ENCODE measurements at places on chromosomes 6 and 20.

DNA sequence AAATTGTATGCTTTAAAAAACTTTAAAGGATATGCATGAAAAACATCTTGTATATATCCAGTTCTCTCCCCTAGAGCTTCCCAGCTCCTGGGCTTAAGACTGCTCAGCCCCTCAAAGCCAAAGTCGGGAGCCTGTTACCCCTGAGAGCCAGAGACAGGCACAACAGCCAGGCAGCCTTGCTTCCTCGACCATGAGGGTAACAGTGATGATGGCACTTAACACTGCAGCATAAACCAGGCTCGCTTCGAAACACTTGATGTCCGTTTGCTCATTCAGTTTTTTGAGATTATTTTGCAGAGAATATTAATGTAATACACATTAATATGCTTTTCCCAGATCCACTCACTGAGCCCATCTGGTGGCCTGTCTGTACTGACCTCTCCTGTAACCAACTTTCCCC is 47.2 kb downstream of the RPP40 start:
- no peak overlapping the region for H3K4me3 ChIP-seq
- peaks cover 27% of the 10 kb centered on the region for H3K36me3 ChIP-seq
- no peaks in the 10 kb centered on the region for H3K27me3 ChIP-seq
- H3K27ac ChIP-seq: no peak overlapping the region
- no peak for DNase-seq
- H3K4me1 ChIP-seq: no peaks in the 10 kb centered on the region

- no peaks in the 10 kb centered on the region for H3K36me3 ChIP-seq
- H3K27me3 ChIP-seq: no peaks in the 10 kb centered on the region
- no peaks in the 10 kb centered on the region for H3K4me1 ChIP-seq
- H3K4me3 ChIP-seq: no peak overlapping the region
Measured at GRCh38 chr20:8721098-8721497, 347.8 kb upstream of the PLCB4 start.

DNA sequence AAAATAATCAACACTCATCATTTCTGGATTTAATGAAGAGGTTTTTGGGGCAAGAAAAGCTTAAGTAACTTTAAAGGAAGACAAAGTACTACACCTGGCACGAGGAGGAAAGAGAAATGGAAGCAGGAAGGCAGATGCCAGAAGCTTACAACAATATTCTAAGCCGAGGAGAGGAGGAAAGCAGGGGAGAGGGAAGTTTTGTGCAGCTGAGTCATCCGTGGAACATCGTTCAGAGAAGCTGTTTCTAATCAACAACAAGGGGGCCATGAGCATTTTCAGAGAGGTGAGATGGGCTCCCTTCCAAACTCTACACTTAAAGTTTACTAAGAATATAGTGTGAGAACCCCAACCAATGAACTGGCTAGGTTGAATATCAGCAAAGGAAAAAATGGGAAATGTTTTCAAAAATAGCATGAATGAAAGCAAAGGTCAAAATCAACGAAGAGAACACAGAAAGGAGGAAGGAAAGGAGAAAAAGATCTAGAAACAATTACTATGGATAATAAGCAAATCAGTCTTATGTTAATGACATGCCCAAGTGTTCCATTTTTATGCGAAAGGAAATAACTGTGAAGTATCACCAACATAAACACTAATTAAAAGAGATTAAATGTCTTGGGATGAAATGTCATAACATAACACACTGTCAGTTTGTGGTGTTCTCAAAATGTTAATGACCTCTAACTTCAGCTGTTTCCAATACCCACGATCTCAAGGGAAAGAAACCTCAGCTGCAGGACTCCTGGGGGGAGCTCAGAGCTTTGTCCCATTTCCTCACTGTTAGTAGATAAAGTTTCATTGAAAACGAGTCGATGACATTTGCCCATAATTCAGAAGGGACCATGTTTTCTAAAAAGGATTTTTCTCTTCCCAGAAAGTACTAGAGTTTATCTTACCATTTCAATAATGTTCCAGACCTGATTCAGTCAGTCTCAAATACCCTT is 203.4 kb upstream of the STXBP5 start:
- DNase-seq: no peak
- no peaks in the 10 kb centered on the region for H3K4me1 ChIP-seq
- no peak overlapping the region for H3K4me3 ChIP-seq
- no peaks in the 10 kb centered on the region for H3K27me3 ChIP-seq
- no peak overlapping the region for H3K27ac ChIP-seq

- no peak overlapping the region for H3K4me3 ChIP-seq
- peaks cover 2% of the 10 kb centered on the region for H3K36me3 ChIP-seq
- H3K27ac ChIP-seq: no peak overlapping the region
- H3K4me1 ChIP-seq: peaks cover 3% of the 10 kb centered on the region
- no peak for DNase-seq
Measured at GRCh38 chr6:111417946-111418345, 65.1 kb downstream of the REV3L start.

DNA sequence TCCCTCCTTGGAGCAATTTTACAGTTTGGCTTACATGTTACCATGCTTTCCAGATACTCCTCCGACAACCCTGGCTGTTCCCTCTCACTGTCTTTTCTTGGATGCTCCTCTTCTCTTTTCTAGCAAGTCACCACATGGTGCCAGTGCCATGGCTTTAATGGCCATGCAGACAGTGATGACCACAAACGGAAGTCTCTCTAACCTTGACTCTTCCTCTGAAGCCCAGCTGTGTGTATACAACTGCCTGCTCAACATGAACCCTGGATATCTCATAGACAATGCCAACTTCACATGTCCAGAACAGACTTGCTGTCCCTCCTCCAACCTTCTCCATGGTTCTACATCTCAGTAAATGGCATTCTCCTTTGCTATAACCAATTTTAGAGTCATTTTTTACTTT is 49.8 kb upstream of the NEDD9 start:
- H3K4me3 ChIP-seq: no peak overlapping the region
- no peak overlapping the region for H3K27ac ChIP-seq
- DNase-seq: no peak
- H3K36me3 ChIP-seq: peaks cover 12% of the 10 kb centered on the region

GRCh38 chr20:3101737-3102574 is 17.4 kb upstream of the AVP start:
- H3K4me3 ChIP-seq: no peak overlapping the region
- peaks cover 1% of the 10 kb centered on the region for H3K27me3 ChIP-seq
- H3K27ac ChIP-seq: no peak overlapping the region
- H3K36me3 ChIP-seq: no peaks in the 10 kb centered on the region
- peaks cover 16% of the 10 kb centered on the region for H3K4me1 ChIP-seq

DNA sequence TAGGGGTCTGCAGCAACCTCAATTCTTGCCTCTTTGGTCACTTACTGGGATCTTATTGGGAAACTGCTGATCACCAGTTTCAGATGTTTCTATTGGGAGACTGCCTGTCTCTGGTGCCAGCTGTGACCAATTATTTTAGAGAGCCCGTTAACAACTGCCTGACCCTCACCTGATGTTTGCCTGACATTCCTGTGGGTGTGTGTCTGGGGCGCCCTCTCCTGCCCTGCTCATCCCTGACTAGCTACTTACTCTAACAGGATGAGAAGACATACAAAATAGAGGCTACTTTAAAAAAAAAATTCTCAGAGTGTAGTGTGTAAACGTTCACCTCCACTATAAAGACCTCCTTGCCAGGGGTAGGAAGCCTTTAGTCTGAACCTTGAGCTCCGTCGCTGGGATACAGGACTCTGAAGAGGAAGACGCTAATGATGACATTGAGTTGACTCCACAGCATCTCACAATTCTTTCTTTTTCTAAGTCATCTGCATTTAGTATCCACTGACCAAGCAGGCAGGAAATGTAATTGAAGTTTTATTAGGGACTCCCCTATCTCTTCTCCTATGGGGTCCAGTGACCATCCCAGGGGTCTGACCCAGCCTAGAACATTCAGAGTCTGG is 54.6 kb upstream of the DDR1 start:
- peak overlapping the region; percentile 66 for H3K4me3 ChIP-seq
- peaks cover 59% of the 10 kb centered on the region for H3K4me1 ChIP-seq
- peak overlapping the region; percentile 97 for H3K27ac ChIP-seq
- no peaks in the 10 kb centered on the region for H3K27me3 ChIP-seq

- H3K27ac ChIP-seq: no peak overlapping the region
- no peak overlapping the region for H3K4me3 ChIP-seq
- H3K4me1 ChIP-seq: no peaks in the 10 kb centered on the region
Measured at GRCh38 chr6:3190056-3190455, 32.7 kb upstream of the TUBB2A start.

DNA sequence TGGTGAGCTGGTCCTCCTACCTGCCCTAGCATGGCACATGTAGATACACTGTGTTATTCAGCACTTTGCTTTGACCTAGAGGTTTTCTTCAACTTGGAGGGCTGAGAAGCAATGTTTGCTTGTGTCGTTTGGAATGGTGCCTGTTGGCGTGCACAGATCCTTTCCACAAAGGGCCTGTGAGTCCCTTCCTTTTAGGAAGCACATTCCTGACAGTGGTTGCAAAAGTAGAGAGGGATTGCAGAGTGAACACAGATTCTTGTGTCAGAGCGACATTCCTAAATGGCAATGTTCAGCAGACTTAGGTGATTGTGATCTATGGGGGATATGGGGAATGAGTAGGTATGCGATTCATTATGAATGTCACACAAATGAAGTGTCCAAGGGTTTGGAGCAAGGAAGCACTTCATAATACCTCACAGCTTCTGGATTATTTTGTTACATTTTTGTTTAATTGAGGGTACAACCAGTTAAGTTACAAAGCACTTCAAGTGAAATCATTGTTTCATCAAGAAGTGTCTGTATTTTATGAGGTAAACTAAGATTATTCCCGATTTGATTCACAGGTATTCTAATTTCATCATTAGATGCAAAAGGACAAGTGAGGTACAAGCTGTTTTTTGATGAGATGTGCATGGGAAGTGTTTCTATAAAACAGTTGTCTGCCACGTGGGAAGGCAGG is 713 bp upstream of the RNF144B start:
- peak overlapping the region; percentile 92 for H3K4me3 ChIP-seq
- peaks cover 2% of the 10 kb centered on the region for H3K27me3 ChIP-seq
- no peaks in the 10 kb centered on the region for H3K36me3 ChIP-seq
- H3K4me1 ChIP-seq: peaks cover 41% of the 10 kb centered on the region
- no peak for DNase-seq
- H3K27ac ChIP-seq: peak overlapping the region; percentile 79

DNA sequence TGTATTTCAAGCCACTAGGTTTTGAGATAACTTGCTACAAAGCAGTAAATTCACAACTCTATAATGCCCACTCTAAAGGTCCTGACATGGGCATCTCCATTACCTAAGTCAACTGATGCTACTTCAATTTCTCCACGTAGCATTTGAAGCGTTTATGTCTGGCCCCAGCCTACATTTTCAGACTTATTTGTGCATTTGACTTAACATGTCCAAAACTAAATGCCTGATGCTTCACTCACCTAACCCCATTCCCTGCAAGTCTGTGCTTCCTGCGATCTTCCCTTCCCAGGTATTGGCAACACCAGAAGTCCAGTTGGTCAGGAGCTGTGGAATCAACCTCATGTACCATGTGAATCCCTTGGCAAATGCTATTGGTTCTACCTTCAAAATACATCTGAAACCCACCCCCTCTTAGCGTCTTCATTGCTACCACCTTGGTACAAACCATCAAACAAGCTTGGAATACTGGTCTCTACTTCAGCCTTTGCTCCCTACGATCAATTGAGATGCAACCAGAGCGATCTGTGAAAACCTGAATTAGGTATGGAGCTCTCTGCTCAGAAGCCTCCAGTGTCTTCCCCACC is 12.8 kb upstream of the ZNFX1 start:
- no peak overlapping the region for H3K27ac ChIP-seq
- peaks cover 81% of the 10 kb centered on the region for H3K36me3 ChIP-seq
- DNase-seq: no peak
- H3K4me1 ChIP-seq: peaks cover 24% of the 10 kb centered on the region

GRCh38 chr20:10590950-10591671 is 82.7 kb downstream of the JAG1 start:
- no peak overlapping the region for H3K27ac ChIP-seq
- no peak overlapping the region for H3K4me3 ChIP-seq
- DNase-seq: no peak
- peaks cover 1% of the 10 kb centered on the region for H3K36me3 ChIP-seq
- peaks cover 5% of the 10 kb centered on the region for H3K4me1 ChIP-seq

Data from activated CD4-positive, alpha-beta T cell treated with anti-CD3 and anti-CD28 coated beads for 36 hours (primary cell).